PC-3 (cell line): ENCODE measurements at places on chromosomes 2 and 18. TPM values are rescaled to one million over a fixed set of nuclear protein-coding genes. Genes with fewer than 3 reads are reported as not detected.

Gene LIPT1
- 6.7 and 8.7 TPM in 2 replicates for total RNA-seq

Gene HMSD
- total RNA-seq, result 0.12 and 0.40 TPM in 2 replicates

Gene ZAP70
- not detected in 2 replicates for total RNA-seq

Gene IL1F10
- total RNA-seq, result not detected in 2 replicates

Gene GNAL
- 0.15 and 0.23 TPM in 2 replicates for total RNA-seq

GRCh38 chr2:144785253-144785652 is 265.3 kb upstream of the ZEB2 start:
- no peak for DNase-seq

GRCh38 chr2:98297817-98298682 is 48.2 kb upstream of the CNGA3 start:
- no peak for DNase-seq

- DNase-seq, result no peak
Measured at GRCh38 chr18:59878644-59879043, 21.2 kb upstream of the PMAIP1 start.
